Motor neuron (in vitro differentiated cells): ENCODE measurements at places on chromosomes 5 and 9. TPM values are rescaled to one million over a fixed set of nuclear protein-coding genes. Genes with fewer than 3 reads are reported as not detected.
A peak's percentile ranks its signal among the peaks of the same experiment; 100 is the strongest.

Gene SLC27A6
- total RNA-seq, result 0.29 and 0.36 TPM in 2 replicates

Gene UGT3A1
- total RNA-seq, result 0.16 and 0.25 TPM in 2 replicates

Gene N4BP3
- total RNA-seq, result 10.0 and 10.1 TPM in 2 replicates

Gene SPAAR
- total RNA-seq, result 0.91 TPM in 1 of 2 replicates, not detected in the other

Gene PBX3
- 152 and 161 TPM in 2 replicates for total RNA-seq

DNA sequence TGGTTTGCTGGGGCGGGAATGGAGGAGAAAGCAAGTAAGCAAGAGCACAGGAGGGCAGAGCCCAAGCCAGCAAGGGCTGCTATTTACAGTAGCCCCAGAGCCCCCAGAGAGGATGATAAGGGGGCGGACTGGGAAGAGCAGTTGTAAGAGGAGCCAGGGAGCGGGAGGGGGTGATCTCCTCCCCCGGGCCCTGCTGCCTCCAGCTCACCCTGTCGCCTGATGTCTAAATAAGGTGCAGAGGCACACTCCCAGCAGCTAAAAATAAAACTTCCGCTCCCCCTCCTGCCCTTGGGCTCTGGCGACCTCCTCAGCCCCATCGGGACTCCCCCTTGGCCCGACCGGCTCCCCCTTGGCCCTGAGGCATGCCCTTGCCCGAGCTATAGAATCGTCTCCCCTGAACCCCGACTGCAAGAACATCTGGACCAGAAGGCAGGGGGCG, 14.4 kb upstream of the CCDC69 start:
- ATAC-seq, result no peak

GRCh38 chr5:38369692-38370091, 111.3 kb downstream of the EGFLAM start:
- ATAC-seq, result no peak

GRCh38 chr5:119752921-119753886, 123.8 kb downstream of the FAM170A start:
- no peak for ATAC-seq

DNA sequence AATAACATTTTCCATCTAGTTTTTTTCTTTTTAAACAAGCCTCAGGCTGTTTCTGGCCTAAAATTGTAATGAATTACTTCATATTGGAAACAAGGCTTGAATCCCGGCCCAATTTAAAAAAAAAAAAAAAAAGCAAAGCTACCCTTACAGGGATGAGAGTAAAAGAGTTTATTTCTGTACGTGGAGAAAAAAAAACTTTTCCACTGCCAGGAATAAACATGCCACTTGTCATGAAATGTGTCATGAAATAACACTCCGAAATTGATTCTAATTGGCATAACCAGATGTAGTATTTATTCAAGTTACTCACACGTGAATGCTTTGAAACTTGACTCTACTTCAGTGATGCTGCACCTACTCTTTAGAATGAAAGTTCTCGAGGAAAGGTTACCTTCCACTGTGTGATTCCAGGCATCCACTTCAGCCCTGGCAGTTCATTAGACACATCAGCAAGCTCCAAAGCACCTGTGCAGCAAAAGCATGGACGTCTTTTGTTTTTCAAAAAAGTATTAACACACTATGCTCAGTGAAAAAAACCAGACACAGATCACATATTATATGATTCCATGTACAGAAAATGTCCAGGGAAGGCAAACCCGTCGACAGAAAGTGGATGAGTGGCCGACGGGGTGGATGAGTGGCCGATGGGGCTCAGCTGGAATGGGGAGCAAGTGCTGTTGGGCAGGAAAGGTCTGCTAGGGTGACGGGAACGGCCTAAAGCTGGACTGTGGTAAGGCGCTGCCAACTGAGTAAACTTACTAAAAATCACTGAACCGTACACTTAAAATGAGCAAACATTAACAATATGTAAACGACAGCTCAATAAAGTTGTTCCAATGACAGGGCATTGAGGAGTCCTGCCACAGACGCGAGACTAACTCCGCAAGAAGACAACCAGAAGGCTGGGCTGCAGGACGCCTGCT, 21.2 kb downstream of the NSUN2 start:
- no peak for ATAC-seq

DNA sequence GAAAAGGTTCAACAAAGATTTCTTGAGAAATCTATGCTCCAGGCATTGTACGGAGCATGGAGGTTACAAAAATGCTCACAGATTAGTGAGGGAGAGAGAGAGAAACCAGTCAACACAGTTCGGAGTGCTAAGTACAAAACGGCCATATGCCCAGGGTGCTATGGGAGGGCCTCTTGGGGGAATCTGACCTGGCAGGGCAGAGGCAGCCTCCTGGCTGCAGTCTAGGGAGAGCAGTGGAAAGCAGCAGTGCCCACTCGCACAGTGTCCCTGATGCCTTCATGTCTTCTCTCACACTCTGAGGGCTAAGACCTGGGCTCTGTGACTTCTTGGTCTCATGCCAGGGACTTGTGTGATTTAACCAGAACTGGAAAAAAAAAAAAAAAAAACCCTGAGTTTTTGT, 29.8 kb upstream of the SMC5 start:
- ATAC-seq, result peak; percentile 74

- no peak for ATAC-seq
These were observed 145.9 kb upstream of the IRX2 start for GRCh38 chr5:2897276-2897961.
